ENCODE measurements at places on chromosomes 1 and 21.
A peak's percentile ranks its signal among the peaks of the same experiment; 100 is the strongest.

DNA sequence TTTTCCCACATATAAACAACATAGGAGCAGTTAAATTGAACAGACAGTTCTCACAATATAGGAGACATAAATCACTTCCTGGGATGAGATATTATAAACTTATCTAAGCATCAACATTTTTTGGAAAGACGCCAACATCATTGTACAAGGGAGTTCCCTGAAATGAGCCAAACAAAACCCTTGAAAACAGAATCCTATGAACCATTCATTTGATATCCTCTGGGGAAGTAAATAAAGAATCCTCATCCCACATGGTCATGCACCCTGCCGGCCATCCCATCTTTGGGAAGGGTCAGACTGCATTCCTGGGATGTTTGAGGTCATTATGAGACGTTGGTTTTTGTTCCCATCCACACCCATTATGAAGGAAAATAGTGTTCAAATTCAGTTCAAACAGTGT lies 111.8 kb upstream of the USP25 start:
- peak; percentile 70 for DNase-seq

GRCh38 chr1:76274302-76274701 lies 199.8 kb downstream of the ST6GALNAC3 start:
- peak; percentile 3 for DNase-seq

DNA sequence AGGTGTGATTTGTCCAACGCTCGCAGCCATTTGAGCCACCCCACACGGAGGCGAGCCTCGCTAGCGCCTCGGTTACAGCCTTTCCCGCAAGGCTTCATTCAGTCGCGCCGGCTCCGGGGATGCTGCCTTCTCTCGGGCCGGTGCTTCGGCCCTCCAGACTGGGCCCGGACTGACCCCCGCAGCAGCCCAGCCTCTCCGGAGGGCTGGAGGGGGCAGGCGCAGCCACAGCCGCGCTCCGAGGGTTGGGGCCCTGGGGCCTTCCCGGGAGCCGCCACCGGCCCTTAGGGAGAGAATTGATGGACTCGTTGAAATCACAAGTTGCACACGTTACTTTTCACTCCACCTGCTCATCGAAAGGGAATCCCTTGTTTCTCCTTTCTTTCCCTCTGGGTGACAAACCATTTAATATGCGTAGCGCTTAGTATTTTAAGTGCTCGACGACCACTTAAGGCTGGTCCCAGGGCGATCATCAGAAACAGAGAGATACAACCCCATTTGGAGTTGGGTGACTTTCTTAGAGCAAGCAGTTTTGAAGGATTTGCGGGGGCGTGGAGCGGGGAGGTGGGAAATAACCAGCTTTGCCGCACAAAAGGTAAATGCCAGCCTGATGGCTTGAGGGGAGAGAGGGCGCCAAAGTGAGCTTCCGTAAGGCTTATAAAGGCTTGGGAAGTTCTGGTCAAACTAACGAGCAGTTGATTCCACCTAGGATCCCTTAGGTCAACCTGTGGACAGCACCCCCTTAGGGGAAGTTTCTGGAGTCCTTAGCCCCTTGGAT lies 24.6 kb upstream of the ENAH start:
- no peak for DNase-seq

DNA sequence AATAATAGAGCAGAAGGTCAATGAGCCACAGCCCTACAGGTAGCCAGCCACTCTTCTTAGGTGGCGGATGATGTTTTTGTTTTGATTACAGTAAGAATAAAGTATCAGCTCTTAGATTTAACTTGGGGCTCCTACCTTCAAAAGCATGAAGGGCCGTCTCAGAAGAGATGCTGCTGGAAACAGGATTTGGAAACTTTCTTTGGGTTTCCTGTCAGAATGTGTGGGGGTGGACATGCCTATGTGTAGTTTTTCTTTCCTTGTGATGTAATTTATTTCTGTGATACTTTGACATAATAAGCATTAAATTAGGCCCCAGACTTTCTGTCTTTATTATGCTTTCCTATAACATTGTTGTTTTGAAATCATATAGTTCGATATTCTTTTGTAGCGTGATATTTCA lies 1.5 kb downstream of the RAP1A start:
- peak; percentile 19 for DNase-seq

GRCh38 chr1:223429821-223430220 lies 36.6 kb downstream of the CCDC185 start:
- DNase-seq = peak; percentile 27

DNA sequence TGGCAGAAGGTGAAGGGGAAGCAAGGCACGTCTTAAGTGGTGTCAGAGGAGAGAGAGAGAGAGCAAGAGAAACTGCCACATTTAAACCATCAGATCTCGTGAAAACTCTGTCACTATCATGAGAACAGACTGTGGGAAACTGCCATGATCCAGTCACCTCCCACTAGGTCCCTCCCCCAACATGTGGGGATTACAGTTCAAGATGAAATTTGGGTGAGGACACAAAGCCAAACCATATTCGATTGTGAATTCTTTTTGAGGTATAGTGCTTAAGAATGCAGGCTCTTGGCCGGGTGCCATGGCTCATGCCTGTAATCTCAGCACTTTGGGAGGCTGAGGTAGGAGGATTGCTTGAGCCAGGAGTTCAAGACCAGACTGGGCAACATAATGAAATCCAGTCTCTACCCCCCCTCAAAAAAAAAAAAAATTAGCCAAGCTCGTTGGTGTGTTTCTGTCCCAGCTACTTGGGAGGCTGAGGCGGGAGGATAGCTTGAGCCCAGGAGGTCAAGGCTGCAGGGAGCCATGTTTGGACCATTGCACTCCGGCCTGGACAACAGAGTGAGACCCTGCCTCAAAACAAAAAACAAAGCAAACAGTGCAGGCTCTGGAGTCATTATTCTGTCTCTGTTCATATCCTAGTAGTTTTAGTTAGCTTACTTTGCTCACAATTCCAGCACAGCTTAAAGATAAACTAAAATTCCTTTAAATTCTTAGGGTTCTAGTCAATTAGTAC lies 6.0 kb downstream of the ZCCHC17 start:
- no peak for DNase-seq

GRCh38 chr1:94729267-94729666 lies 90.9 kb upstream of the SLC44A3 start:
- DNase-seq = peak; percentile 77

DNA sequence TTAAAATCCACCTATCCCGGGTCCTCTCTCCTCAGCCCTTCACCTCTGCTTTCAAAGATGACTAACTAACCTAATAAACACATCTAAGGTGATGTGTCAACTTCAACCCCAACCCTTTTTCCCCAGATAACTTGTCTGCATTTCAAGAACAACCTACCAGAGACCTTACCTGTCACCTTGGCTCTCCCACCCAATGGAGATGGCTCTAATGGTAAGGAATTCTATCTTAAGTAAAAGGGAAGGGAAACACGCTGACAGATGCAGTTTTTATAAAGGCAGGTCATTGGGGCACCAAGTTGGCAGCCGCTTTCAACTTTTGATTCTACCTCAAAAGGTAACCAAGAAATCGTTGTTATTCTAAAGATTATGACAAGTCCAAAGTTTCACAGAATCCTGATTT lies 37.6 kb downstream of the MRPL39 start:
- no peak for DNase-seq

DNA sequence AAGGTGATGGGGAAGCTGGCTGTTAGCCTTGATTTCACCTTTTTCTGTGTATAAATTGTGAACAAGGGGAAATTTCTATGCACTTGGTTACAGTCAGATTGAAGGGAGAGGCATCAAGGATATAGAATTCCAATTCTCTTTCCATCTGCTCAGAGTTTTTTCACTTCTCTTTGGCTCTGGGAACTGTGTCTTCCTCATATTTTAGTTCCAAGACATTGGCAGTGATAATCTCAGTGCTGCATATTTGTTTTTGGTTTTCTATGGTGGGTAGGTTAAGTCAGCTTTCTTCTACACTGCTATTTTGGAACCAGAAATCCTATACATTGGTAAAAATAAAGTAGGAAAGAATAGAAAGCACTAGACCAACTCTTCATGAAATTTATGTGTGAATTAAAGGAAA lies 569.6 kb upstream of the CXADR start:
- no peak for DNase-seq

DNA sequence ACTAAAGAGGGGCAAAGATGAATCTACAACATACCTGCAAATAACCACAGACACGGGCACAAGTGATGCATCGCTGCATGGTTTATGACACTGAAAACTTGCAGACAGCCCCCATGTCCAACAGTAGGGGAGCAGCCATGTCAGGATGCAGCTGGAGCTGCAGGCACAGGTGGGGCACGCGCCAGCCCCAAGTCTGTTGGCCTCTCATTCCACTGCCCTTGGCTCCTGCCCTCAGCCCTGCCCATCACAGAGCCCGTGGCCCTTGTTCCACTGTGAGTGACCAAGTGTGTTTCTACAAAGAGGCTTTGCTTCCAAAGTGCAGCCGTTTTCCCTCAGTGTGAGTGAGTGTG lies 3.2 kb upstream of the PADI4 start:
- no peak for DNase-seq

DNA sequence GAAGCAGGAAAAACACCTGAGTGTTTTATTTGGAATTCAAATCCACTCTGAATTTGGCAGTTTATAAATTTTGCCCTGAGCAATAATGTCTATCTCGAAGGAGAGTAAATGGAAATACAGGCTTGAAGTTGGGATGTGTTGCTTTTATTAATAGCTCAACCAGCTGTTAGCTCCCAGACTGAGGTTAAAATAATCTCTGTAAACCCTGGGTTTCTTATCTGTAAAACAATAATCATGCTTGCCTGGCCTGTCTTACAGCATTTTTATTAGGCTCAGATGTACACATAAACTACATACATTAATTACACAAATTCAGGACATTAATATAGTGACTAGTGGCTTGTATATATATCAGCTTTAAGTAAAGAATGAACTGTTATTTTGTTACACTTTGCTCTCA lies 148.5 kb downstream of the GALNT2 start:
- no peak for DNase-seq

DNA sequence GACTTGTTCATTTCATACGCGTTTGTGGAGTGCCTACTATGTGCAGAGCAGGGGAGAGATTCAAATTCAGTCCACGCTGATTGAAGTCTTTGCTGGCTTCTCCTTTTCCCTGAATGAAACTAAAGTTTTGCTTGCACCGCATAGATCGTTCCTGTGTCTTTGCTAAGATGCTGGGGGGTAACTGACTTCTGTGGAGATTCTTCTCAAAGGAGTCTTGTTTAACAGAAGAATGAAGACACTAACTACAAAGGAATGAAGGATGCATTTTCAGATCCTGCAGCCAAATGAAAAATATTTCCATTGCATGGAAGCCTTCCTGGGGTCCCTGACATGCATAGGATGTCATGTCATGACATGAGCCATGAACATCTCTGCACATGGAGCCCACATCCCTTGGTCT lies 26.9 kb upstream of the H6PD start:
- peak; percentile 70 for DNase-seq

- DNase-seq = peak; percentile 55
Measured at GRCh38 chr1:51518033-51518585, 957 bp downstream of the EPS15 start.

DNA sequence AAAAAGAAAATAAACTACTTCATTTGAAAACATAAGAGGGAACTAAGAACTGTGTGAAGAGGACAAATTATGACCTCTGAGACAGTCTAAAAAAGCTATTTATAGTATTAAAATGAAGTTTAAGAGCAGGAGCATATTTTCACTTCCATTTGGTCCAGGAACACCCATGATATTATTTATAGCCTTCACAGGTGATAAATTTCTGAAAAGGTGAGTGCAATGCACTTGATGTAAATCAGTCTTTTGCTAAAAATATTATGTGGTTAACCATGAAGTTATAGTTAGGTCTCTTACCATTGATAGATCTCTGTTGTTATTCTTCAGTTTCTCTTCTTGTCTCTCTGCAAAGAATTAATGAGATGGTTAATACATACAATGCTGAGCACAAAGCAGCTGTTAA lies 14.7 kb downstream of the TMCO1 start:
- DNase-seq = no peak

DNA sequence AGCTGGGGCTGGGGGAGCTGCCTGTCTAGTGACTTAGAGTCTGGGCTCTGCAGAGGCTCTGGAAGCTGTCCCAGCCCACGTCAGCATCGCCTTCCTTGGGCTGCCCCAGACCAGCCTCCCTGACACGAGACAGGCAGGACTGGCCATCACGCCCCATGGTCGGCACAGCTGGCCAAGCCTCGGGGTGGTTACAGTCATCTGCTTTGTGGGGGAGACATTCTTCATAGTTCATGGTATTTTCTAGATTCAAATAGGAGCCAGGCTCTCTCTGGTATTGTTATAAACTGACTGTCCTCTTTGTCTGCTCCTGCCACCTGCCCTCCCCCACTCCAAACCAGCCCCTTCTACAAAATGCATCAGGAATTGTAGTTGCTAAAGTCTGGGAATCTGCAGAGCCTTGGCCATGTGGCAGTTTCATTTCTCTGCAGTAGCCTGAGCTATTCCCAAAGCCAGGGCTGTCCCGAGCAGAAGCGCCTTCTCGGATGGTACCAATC lies 29.4 kb downstream of the OLFML2B start:
- peak; percentile 30 for DNase-seq

DNA sequence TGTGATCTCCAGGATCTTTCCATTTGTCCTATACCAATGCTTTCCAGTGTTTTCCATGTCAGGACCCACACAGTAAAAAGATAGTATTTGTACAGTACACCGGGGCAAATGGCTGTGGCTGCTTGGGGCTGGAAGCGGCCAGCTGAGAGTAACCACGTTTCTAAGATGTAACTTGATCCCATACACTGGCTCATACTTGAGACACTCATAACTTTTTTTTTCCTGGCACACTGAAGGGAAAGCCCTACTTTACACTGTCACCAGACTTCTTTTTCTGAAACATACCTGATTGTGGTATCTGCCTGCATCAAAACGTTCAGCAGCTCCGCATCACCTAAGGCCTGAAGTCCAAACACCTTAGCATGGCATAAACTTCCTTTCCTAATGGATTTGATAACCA lies 21.6 kb downstream of the VPS13D start:
- no peak for DNase-seq

DNA sequence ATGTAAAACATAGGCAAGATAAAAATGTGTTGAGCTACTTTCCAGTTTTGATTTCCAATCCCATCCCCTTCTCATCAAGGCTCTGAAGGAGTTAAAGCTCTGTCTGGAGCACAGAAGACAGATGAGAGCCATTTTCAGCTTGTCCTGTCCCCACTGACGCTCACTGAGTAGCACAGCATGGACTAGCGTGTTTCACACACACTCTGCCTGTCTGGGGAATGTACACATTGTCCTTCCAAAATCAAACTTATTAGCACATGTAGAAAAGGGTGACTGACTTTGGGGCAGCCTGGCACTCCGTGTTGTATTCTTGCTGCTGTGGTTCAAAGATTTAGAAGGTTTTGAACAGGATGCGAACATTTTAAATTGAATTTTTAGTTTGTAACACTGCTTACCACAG lies 139.2 kb downstream of the NEK7 start:
- DNase-seq = no peak

DNA sequence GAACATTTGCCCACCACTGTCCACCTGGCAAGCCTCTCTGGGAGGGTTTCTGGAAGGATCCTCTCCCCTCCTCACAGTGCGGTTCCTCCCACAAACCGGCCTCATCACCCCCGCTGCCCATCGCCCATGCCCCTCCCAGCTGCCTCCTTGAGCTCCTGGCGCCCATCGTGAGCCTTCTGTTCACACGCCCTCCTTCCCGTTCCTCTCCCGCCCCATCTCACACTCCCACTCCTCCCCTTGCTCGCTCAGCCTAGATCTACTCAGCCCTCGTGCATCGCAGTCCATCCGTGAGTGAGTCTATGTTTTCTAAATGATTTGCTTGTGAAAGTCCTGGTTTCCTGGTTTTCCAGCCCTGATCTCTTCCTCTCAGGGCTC lies 119.1 kb upstream of the C1orf174 start:
- no peak for DNase-seq
